ENCODE measurements at places on chromosomes 5 and 9. TPM values are rescaled to one million over a fixed set of nuclear protein-coding genes. Genes with fewer than 3 reads are reported as not detected.

Gene PCDHGA5
- total RNA-seq = 6.9 TPM

Gene OR13C9
- not detected for total RNA-seq

- no peak for DNase-seq
These were observed 129.1 kb upstream of the TRIM32 start for GRCh38 chr9:116558035-116558434.

DNA sequence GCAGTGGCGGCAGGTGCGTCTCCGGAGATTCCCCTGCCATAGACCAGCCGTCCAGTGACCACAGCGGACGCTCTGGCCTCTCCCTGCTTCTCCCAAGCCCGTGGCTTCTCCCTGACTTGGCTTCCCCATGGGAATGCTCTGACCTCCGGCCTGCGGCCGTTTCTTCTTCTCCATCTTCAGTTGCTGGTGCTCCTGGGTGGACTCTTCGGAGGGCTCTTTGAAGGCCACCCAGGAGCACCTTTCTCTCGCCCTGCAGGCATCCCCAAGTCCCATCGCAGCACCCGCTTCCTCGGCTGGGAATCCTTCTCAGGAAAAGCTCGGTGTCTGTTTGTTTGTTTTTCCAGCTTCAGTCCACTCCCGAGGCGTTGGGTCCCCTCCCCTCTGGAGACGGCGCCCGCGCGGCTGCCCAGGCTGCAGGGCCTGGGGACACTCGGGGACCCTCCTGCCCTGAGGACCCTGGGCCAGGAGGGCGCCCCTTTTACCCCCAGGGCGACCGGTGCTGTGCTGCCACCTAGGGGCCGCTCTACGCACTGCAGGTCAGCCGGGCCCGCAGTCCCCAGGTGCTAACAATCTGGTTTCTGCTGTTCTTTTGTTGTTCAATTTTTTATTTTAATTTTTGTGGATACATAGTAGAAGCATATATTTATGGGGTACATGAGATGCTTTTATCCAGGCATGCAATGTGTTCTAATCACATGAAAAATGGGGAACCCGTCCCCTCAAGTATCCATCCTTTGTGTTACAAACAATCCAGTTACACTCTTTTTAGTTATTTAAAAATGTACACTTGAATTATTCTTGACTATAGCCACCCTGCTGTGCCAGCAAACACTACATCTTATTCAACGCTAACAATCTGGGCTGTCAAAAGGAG is 197.9 kb upstream of the ADAMTS16 start:
- no peak for DNase-seq

DNA sequence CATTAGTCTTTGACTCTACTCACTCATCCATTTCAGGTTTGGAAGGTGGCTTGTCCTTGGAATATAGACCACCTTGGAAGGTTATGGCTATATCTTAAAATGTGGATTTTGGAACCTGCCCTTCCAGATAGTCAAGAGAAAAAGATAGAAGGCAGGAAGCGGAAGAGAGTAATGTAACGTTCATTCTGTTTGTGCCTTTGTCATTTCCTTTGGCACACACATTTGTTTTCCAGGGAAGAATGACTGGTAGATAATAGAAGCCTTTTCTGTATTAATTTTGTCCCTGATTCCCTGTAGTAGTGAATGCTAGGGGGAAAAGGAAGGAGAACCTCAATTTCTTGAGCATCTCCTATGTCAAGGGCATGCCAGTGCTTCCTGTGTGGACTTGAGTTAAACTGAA is 54.7 kb downstream of the PPIC start:
- DNase-seq = no peak

GRCh38 chr9:104682642-104683041 is 11.7 kb upstream of the OR13D1 start:
- peak; percentile 2 for DNase-seq

GRCh38 chr9:752201-752600 is 89.3 kb upstream of the DMRT1 start:
- no peak for DNase-seq

- DNase-seq = no peak
These were observed 147.1 kb downstream of the MAPKAP1 start for GRCh38 chr9:125559894-125560293.

Data from SJCRH30 (cell line).